ENCODE measurements at places on chromosomes 3 and 15.

DNA sequence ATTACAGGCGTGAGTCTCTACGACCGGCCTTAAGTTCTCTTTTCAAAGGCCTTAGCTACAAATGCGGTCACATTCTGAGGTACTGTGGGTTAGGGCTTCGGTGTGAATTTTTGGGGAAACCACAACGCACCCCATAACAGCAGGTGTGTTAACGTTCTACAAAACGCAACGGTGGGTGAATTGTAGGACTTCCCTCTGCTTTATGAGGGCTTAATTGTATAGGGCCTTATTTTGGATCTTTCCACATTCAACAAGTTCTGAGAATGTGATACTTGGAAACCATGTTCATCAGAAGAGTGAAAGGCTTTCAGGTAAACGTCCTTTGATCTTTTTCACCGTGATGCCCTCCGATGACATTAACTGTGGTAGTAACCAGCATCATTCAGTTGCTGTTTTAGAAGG is 998.6 kb upstream of the CFAP20DC start:
- no peak for DNase-seq

DNA sequence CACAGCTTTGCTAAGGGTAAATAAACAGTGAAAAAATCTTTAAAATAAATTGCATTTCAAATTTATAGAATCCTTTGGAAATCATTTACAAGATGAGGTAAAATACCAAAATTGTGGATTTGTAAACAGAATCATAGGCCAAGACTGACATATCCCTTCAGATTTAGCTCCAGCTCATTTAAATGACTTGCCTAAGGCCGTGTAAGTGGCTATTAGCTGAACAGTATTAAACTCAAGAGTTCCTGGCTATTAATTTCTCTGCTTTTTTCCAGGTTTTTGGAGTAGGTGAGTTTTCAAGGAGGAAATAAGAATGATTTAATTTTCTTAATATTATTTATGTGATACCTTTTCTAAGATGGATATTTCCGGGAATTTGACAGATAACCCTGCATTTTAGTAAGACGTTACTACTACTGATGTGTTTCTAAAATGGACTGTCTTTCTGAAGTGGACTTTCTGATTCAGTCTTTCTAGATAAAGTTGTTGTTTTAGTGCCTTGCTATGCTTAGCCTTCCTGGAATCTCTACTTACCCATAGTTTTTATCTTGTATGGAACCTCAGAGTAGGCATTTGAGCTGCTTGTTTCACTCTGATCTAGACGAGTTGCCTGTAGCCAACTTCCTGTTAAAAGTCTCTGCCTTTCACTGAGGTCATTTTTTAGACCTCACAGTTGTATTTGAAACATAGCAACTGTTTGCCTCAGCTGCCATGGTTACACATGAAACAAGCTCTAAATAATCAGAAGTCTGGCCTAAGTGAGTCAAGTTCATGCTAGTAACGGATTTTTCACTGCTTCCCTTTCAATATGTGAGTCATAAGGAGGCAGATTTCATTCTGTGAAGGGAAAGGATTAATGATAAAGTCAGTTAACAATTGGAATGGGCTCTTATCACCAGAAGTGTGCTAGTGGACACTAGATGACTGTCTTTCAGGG is 127.0 kb downstream of the KLHL25 start:
- peak; percentile 96 for DNase-seq

GRCh38 chr3:71206305-71207165 is 377.0 kb downstream of the FOXP1 start:
- no peak for DNase-seq

- no peak for DNase-seq
Measured at GRCh38 chr15:71089801-71090200, 25.5 kb upstream of the THSD4 start.

DNA sequence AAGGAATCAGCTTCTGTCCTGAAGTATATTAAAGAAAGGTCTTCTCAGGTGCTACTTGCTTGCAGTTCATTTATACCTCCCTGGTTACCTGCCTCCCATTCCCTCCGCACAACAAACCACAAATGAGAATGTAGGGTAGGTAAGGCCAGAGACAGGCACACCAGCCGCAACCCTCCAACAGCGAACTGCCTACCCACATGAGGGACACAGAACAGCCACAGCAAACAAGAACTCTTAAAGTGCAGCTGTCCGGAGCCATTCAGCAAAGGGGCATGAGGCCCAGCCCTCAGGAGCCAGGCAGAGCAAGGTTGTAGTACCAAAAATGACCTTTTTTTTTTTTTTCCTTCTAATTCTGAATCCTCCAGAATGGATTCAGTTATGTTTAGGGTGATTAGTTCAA is 52.4 kb downstream of the SPSB4 start:
- DNase-seq: no peak

DNA sequence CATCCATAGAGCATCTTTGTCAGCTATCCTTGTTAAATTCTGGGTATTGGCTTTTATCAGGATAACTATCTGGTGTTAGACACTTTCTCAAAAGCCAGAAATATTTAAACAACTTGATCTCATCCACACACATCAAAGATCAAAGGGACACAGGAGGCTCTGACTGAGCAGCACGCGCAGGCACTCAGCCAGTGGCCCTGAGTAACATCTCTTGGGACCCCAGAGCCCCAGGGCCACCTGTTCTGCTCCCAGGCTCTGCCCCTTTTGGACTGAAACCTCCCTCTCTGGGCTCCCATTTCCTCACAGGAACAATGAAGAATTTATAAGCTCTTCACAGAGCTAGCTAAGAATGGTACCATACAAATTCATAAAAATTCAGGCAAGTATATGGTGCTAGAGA is 16.1 kb downstream of the ATP10A start:
- DNase-seq: no peak

DNA sequence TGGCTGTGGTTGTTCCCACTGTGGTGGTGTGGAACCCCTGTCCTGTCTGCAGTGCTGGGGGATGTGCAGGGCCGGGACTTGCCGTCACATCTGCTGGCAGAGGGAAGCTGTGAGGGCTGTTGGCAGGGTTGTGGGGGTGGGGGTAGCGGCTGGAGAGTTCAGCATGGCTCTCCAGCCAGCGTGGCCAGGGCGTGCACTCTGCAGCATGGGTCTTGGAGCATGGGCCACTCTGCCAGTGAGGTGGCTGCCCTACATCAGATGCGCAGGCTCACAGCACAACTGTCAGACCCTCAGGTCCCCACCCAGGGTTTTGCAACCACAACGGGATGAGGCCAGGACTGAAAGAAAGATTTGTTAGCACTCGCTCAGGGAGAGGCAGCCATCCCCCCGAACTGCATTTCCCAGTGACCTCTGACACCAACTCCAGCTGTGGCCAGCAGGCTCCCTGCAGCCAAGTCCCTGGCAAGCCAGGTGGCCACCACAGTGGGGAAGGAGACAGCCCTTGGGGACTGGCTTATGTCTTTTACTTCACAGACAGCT is 237.7 kb upstream of the LYSMD4 start:
- DNase-seq: no peak

- DNase-seq: no peak
Measured at GRCh38 chr3:40173227-40173721, 136.2 kb upstream of the EIF1B start.

- DNase-seq: no peak
Measured at GRCh38 chr3:142618917-142619461, 22.8 kb downstream of the PLS1 start.

- DNase-seq: no peak
Measured at GRCh38 chr15:44719293-44719999, 8.1 kb downstream of the B2M start.

DNA sequence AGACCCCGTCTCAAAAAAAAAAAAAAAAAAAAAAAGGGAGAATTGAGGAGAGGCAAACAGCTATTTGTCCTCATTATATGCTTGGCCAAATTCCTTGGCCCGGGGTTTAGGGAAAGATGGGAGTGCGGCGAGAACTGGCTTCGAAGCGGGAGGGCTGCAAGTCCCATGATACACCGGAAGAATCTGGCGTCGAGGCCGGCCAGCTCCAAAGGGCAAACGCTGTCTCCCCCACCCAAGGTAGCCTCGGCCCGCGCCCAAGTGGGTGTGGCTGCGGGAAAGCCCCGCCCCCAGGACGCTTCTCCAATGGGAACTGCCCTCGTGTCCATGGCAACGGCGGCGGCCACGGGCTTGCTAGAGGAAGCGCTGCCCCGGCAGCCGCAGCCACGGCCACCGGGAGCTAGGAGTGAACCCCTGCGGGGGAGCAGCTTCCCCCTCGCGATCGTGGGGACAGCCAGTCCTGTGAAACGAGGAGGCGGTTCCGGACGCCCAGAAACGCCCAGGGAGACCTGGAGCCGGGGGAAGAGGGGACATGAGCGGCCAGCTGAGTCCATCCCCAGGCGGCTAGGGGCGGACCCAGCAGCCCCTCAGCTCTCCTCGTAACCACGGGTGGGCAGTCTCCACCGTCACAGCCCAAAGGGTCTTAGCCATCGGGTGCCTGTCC is at the start of gene TTLL13:
TTLL13 (plus strand) TSS at position 354 of the 661 bp plus-strand sequence. CDS start 1,075 bp downstream, outside the sequence.
- no peak for DNase-seq

DNA sequence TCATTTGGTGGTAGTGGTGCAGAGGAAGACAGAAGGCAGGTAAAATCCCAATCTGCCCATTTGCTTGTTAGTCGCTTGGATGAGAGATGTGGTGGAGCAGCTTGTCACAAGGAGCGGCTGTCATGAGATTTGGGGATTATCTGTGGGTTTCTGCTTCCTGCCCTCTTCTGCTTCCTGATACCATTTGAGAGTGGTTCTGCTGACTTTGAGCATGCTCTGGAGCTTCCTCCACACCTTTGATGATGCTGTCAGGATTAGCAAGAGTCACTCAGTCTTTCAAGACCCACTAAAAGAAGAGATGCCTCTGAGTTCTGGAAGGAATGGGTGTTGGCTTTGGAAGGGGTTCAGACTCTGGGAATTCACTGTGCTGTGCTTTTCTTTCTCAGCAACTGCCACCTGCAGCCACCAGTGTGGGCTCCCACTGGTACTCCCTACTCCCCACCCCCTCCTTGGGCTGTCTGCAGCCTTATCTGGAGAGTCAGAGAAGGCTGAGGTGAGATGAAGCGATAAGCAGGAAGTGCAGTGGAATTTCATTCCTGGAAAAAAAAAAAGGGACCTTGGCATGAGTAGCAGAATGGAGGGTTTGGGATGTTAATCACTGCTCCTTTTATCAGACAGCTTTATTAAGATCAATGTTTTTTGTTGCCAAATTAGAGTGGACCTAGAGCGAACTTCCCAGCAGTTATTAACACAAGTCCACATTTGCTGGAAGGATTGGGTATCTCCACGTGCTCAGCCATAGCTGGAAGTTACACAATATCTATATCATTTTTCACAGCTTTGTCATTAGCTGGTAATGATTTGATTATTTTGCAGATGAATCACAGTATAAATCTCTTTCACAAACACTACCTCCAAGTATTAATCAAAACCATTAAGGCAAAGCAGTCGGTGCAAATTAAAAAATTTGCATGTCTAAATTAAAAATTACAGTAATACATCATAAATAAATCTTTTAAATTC is 233.0 kb upstream of the SATB1 start:
- DNase-seq: no peak

- DNase-seq: no peak
Measured at GRCh38 chr15:55389264-55389607, 18.9 kb downstream of the CCPG1 start.

- no peak for DNase-seq
Measured at GRCh38 chr3:129252748-129253147, 3.3 kb downstream of the COPG1 start.

GRCh38 chr15:99998661-99999101 is 265.4 kb upstream of the LYSMD4 start:
- no peak for DNase-seq

DNA sequence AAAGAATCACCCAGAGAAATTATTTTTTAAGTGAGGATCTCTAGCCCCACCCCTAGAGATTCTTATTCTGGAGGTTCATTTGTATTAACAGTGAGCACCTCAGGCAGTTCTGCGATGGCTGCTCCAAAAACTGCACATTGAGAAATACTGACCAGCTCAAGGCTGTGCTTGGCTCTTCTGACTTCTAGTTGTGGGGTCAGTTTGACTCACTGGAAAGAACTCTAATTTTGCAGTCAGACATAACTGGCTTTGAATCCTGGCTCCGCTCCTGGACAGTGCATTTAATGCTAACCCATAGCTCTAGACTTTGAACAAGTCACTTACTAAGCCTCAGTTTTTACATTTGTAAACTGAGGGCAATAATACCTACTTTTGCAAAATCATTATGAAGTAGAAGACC is 123.6 kb upstream of the SKOR1 start:
- DNase-seq: peak; percentile 4

DNA sequence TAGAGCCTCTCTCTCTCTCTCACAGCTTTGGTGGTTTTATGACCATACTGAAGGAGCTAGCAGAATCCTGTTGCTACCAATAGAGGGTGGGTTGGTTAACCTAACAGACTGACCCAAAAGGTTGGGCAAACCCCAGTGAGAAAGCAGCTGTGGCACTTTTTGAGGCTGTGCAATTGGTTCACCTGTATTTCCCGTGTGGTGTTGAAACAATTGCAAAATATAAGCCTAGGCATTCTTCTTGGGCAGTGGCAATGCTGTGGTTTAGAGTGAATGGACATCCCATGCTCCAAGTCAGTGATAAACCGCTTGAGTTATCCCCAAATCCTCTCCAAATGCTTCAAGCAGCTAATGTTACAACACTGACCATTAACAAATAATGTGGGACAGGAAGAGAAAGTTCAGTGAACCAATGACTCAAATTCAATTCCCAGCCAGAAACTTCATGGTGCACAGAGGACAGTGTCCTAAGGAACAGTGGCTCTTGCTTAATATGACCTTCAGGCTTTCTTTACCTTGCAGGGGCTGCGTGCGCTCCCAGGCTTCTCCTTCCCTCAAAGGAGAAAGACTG is 261.9 kb upstream of the ICE2 start:
- DNase-seq: peak; percentile 76

DNA sequence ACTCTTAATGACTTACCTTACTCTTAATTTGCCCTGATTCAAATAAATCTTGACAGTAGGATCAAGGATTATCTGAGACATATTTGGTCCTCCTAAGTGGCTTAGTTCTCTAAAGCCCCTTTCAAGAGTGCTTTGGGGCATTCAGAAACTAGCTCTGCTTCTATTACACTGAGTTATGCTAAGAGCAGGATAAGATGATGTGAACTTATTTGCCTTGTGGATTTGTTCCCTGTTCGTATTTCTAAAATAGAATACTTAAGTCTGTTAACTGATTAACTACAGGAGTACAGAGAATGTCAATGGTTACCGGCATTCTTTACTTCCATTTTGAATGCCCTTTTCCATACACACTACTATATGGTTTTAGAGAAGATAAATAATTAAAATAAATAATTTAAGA is 14.8 kb upstream of the FRMD4B start:
- no peak for DNase-seq

GRCh38 chr15:71921191-71921590 is 110.8 kb downstream of the NR2E3 start:
- DNase-seq: no peak

GRCh38 chr3:101042996-101043686 is 49.9 kb upstream of the ABI3BP start:
- DNase-seq: peak; percentile 55

DNA sequence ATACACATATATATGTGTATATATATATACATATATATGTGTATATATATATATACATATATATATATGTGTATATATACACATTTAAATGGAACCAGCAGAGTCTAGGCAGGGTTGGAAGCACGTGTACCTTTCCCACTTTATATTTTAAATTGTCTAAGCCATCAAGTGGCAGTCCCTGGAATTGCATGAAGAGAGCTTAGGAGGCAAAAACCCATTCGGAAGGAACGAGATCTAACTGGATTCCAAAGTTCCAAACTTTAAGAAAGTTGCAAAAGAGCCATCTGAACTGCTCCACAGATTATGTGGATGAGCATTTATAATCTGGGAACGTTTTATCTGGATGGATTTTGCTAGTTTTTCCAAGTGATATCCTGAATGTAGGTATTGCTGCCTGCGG is 186.5 kb downstream of the FOXP1 start:
- DNase-seq: no peak

All from AG09309 (cell line).